ENCODE measurements at places on chromosomes 5 and 9. TPM values are rescaled to one million over a fixed set of nuclear protein-coding genes. Genes with fewer than 3 reads are reported as not detected.

ALDOB gene
- 1.1 TPM for total RNA-seq

RANBP17 gene
- total RNA-seq = not detected

SVEP1 gene
- not detected for total RNA-seq

IL33 gene
- total RNA-seq = not detected

SMIM32 gene
- total RNA-seq = 0.20 TPM

WNT8A gene
- not detected for total RNA-seq

GNA14 gene
- not detected for total RNA-seq

ZNF618 gene
- total RNA-seq = 0.06 TPM

SPATA31C1 gene
- total RNA-seq = not detected

HTR4 gene
- not detected for total RNA-seq

MIGA2 gene
- 8.9 TPM for total RNA-seq

MGAT4B gene
- total RNA-seq = 69.2 TPM

ICE1 gene
- 27.6 TPM for total RNA-seq

SPATA31A3 gene
- not detected for total RNA-seq

MEIKIN gene
- total RNA-seq = not detected

NEUROG1 gene
- total RNA-seq = not detected

- no peak for DNase-seq
Measured at GRCh38 chr5:3694819-3695218, 99.2 kb downstream of the IRX1 start.

- no peak for DNase-seq
Measured at GRCh38 chr5:1814183-1815020, 13.2 kb downstream of the NDUFS6 start.

DNA sequence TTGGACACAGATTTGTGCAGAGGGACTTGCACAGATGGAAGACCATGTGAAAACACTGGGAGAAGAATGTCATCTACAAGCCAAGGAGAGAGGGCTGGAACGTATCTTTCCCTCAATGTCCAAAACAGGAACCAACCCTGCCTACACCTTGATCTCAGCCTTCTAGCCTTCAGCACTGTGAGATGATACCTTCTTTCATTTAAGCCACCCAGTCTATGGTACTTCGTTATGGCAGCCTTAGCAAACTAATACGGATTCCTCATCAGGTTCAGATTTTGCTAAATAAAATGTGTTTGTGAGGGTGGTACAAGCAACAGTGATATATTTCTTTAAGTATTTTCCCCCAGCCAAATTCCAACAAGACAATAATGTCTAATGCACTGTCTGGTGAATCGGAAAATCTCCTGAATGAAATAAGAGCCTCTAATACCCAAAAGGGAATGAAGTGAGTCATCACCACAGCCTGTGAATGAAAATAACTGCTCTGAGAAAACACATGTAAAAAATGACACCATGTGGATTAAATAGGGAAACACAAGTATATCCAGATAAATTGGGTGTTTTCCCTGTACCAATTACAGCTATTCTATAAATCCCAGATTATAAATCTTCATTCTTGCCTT is 182.8 kb upstream of the TARS1 start:
- DNase-seq = no peak

DNA sequence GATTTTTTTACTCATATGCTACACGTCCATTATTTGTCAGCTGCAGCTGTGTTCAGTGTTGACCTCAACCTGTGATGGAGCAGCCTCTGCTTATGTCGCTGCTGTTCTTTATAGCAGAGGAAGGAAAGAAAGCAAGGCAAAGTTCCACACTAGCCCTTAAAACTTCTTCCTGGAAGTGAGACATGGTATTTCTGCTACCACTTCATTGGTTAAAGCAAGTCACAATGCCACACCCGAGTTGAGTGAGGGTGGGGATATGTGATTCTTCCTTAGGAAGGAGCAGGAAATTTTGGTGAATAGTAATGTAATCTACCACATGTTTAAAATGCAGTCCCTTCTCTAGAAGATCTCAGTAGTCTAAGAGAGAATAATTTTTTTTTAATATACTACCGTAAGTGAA is 224.8 kb upstream of the DMRT1 start:
- DNase-seq = no peak

- no peak for DNase-seq
Measured at GRCh38 chr9:121088576-121088975, 13.8 kb downstream of the CNTRL start.

- DNase-seq = no peak
Measured at GRCh38 chr9:130988905-130989304, 20.1 kb upstream of the LAMC3 start.

DNA sequence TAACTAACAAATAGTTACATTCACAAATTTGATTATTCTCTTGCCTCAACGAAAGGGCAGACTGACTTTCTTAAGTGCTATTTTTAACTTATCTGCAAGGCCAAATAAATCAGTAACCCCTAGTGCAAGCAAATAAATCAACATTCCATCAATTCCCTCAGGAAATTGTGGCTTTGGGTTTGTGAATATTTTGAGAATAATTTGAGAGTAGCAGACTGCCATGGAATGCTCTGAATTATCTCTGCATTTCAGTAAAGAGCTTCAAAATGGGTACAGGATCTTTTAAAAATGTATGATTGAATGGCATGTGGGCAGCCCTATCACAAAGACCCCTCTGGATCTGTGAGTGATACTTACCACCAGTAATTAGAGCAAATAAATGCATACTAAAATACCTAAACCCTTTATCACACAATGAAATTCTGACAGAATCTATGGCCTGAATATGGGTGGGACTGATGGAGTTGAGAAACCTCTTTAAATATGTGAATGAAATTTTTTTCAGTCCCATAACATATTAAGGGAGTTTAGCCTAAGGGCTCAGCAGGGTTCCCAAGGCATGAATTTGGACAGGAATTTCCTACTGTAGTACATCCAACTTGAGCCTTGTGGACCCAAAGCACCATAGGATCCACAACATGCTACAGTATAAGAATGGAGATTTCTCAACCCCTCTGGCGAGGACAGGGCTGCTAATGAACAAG is 92.5 kb upstream of the ITGA2 start:
- DNase-seq = no peak

GRCh38 chr5:170313816-170314215 is 16.2 kb upstream of the LCP2 start:
- no peak for DNase-seq

DNA sequence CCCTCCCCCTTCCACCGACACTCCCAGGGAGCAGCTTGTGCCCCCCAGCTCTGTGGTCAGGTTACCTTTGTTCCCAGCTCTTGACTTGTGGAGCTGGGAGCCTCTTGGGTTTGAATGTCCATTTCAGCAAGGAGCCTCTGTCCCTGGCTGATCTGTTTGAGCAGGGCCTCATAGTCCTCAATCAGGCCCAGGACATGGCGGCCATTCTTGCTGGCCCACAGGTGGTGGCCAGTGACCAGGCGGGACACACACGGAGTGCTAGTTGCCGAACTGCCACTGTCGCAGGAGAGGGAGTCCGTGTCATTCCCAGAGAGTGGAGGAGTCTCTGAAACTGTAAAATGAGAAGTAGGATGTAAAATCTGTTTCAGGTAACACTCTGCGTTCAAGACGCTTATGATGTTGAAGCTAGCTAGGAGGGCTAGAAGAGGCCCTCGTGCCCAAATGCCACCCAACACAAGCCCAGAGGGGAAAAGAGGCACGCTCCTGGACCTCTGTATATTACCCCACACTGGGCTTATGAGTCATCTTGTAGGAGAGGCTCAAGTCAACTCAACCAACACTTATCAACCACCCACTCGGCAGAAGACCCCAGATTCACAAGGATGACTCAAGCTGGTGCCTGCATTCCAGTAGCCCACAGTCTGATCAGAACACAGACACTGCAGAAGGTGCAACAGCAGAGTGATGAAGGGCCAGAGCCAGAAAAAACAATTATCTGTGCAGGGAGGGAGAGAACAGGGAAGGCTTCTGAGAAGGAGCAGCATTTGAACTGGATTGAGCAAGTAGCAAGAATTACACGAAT is 177.0 kb downstream of the CDK5RAP2 start:
- DNase-seq = no peak

GRCh38 chr5:132050661-132051552 is 9.5 kb upstream of the IL3 start:
- no peak for DNase-seq

- DNase-seq = no peak
Measured at GRCh38 chr5:64347309-64347708, 158.5 kb upstream of the RGS7BP start.

DNA sequence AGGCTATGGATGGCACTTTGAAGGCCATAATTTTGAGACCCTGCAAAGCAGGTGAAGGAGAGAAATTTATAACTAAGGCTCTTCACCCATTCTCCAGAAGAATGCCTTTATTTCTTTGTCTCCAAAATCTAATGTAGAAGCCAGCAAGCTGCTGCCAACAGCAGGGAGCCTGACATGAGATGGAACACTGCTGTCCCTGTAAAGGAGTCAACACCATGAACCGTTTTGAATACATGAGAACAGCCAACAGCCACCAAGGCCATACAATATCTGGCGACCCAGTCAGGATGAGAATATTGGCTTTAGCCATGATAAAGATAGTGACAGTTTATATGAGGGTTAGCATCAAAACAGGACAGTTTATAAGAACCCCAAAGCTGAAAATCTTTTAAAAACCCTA is 121.2 kb upstream of the LIFR start:
- no peak for DNase-seq

GRCh38 chr9:792331-793260 is 48.9 kb upstream of the DMRT1 start:
- DNase-seq = peak; percentile 76

GRCh38 chr9:136899196-136899595 is 12.9 kb downstream of the TRAF2 start:
- no peak for DNase-seq

GRCh38 chr5:30183795-30184194 is 1009.7 kb upstream of the CDH6 start:
- DNase-seq = no peak

DNA sequence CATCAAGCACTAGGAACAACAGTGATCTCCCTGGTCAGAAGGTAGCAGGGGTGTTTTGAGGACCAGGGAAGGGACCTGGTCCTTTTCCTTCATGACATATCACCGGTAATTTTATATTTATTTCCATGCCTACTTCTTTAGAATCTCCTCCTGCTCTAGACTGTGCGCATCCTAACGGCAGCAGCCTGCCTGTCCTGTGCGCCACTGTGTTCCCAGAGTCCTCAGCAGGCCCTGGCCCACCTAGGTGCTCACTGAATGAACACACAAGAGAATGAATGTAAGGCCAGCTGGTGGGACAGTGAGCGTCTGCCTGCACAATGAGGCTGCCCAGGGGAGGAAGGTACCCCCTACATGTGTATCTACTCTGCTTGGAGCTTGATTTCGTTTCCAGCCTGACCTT is 51.5 kb downstream of the C5orf15 start:
- DNase-seq = no peak

GRCh38 chr9:124454791-124455443 is 4.7 kb downstream of the ADGRD2 start:
- no peak for DNase-seq

GRCh38 chr5:95439801-95440493 is 48.8 kb downstream of the FAM81B start:
- no peak for DNase-seq

DNA sequence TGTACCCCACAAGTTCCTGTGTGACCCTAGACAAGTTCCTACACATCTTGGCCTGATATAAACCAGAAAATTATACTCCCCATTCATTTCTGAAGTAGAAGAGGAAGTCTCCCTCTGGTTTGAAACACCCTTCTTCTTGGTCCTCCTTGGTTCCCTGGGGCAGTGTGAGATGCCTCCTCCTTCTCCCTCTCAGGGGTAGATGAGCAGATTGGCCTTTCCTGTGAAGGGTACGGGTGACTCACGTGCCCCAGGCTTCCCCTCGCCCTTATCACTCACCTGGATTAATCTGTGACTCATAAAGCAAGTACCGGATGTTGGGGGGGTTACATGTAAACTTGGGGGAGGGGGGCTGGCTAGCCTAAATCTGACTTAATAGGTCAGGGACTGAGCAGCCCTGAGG is 11.1 kb upstream of the AQP3 start:
- peak; percentile 20 for DNase-seq

DNA sequence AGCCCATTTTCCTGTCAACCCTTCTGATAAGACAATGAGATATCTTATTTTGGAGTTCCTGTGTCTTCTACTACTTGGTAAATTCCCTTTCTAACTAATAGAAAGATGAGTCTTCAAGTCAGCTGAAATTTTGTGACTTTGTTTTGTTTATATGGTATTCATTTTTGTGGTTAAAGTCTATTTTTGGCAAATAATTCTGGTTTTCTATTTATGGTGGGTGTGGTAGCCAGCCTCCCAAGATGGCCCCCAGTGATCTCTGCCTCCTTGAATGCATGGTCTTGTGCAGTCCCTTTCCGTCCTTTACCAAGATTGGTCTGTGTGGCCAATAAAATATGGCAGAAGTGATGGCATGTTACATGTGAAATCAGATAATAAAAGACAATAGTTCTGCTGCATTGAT is 91.5 kb downstream of the NR3C1 start:
- DNase-seq = no peak

DNA sequence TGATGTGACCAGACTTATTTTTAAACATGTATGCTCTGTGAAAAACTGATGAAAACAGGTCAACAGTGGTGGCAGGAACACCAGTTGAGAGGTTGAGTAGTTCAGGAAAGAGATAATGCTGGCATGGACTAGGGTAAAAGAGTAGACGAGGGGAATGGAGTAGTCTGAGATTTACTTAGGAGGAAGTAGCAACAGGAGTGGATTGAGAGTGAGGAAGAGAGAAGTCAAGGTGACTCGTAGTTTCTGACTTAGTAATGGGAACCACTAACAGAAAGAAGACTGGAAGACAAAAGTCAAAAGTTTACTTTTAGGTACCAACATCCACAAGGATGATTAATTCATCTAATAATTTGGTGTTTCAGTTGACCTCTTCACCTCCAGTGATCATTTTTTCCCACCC is 3.6 kb downstream of the SRA1 start:
- DNase-seq = no peak

GRCh38 chr5:104431981-104432380 is 869.4 kb upstream of the NUDT12 start:
- DNase-seq = no peak

- DNase-seq = no peak
Measured at GRCh38 chr9:110240198-110240597, 16.1 kb downstream of the TXN start.

GRCh38 chr5:126561908-126562307 is 33.1 kb downstream of the ALDH7A1 start:
- no peak for DNase-seq

- DNase-seq = peak; percentile 13
Measured at GRCh38 chr5:13250464-13251291, 693.8 kb downstream of the DNAH5 start.

- no peak for DNase-seq
Measured at GRCh38 chr5:105503950-105504349, 1941.4 kb upstream of the NUDT12 start.
